Ascending aorta (tissue), 2 donors: ENCODE measurements at places on chromosomes 13 and 19. TPM values are rescaled to one million over a fixed set of nuclear protein-coding genes. Genes with fewer than 3 reads are reported as not detected.

- no peak overlapping the region for H3K27ac ChIP-seq
- no peak overlapping the region for H3K4me3 ChIP-seq
- no peaks in the 10 kb centered on the region for H3K27me3 ChIP-seq
- H3K4me1 ChIP-seq = no peaks in the 10 kb centered on the region
Measured at GRCh38 chr19:582497-583197, 7.0 kb upstream of the HCN2 start.

The VSTM1 gene
- total RNA-seq = not detected

The CDC16 gene
- total RNA-seq = 41.1 TPM

GRCh38 chr13:96726651-96727050 is 267.6 kb downstream of the OXGR1 start:
- H3K27ac ChIP-seq = no peak overlapping the region
- H3K4me1 ChIP-seq = no peaks in the 10 kb centered on the region
- no peak overlapping the region for H3K4me3 ChIP-seq

DNA sequence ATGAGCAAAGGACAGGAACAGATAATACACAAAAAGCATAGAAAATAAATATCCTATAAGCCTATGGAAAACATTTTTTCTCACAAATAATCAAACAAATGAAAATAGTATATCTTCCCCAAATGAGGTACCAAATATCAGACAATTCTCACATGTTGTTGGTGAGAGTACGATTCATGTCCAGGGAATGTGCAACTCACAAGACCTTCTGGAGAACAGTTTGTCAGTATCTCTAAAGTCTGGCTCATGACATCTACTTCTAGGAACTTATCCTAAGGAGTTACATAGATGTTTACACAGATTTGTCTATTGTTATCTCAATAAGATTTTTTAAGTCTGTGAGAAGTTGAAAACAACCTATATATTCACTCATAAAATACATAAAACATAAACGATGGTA is 80.3 kb upstream of the ARHGEF7 start:
- H3K4me1 ChIP-seq = no peaks in the 10 kb centered on the region
- no peak overlapping the region for H3K27ac ChIP-seq
- H3K27me3 ChIP-seq = no peaks in the 10 kb centered on the region

The ZNF667 gene
- 2.2 TPM for total RNA-seq

The FAM124A gene
- total RNA-seq = 22.4 TPM

- DNase-seq = no peak
- H3K36me3 ChIP-seq = no peaks in the 10 kb centered on the region
- H3K27me3 ChIP-seq = no peaks in the 10 kb centered on the region
- H3K4me3 ChIP-seq = no peak overlapping the region
Measured at GRCh38 chr13:31957772-31958171, 73.8 kb upstream of the FRY start.

DNA sequence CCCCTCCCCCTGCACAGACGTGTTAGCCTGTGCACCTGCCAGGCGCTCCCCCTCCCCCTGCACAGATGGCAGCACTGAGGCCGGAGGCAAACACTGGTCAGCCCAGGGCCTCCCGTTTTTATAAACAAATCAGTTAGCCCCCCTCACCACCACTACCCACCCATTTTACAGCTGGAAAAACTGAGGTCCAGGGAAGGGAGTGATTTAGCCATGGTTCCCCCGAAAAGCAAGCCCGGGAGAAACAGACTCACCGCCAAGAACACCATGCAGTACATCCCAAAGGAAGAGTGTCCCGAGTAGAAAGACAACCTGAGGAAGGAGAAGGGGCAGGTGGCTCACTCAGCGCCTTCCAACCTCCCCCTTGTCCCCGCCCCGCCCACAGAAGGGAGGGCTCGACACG is 8.7 kb downstream of the PLPP2 start:
- DNase-seq = no peak
- H3K27me3 ChIP-seq = no peaks in the 10 kb centered on the region
- H3K36me3 ChIP-seq = no peaks in the 10 kb centered on the region
- H3K4me1 ChIP-seq = no peaks in the 10 kb centered on the region
- H3K4me3 ChIP-seq = no peak overlapping the region

The SIGLEC5 gene
- not detected for total RNA-seq
